Activated CD8-positive, alpha-beta memory T cell treated with anti-CD3 and anti-CD28 coated beads, Interleukin-2, amount 10 ng/mL, durations not matched to agents 7 days and 5 days (primary cell): ENCODE measurements at places on chromosomes 1 and 21. TPM values are rescaled to one million over a fixed set of nuclear protein-coding genes. Genes with fewer than 3 reads are reported as not detected.

- H3K36me3 ChIP-seq: no peaks in the 10 kb centered on the region
- no peak overlapping the region for H3K27ac ChIP-seq
- no peak for DNase-seq
- H3K4me3 ChIP-seq: no peak overlapping the region
- H3K27me3 ChIP-seq: peaks cover 42% of the 10 kb centered on the region
These were observed 10.9 kb upstream of the SAMD11 start for GRCh38 chr1:912740-913301.

TMEM82 gene
- total RNA-seq: not detected

- H3K4me1 ChIP-seq: peaks cover 31% of the 10 kb centered on the region
- H3K27me3 ChIP-seq: no peaks in the 10 kb centered on the region
- no peaks in the 10 kb centered on the region for H3K36me3 ChIP-seq
- H3K27ac ChIP-seq: no peak overlapping the region
These were observed 187.1 kb downstream of the HIVEP3 start for GRCh38 chr1:41731516-41732030.

- no peak overlapping the region for H3K27ac ChIP-seq
- H3K27me3 ChIP-seq: peaks cover 40% of the 10 kb centered on the region
- no peaks in the 10 kb centered on the region for H3K36me3 ChIP-seq
- no peak overlapping the region for H3K4me3 ChIP-seq
- no peak for DNase-seq
- peaks cover 4% of the 10 kb centered on the region for H3K4me1 ChIP-seq
These were observed 33.7 kb upstream of the KIRREL1 start for GRCh38 chr1:157959750-157960149.

DNA sequence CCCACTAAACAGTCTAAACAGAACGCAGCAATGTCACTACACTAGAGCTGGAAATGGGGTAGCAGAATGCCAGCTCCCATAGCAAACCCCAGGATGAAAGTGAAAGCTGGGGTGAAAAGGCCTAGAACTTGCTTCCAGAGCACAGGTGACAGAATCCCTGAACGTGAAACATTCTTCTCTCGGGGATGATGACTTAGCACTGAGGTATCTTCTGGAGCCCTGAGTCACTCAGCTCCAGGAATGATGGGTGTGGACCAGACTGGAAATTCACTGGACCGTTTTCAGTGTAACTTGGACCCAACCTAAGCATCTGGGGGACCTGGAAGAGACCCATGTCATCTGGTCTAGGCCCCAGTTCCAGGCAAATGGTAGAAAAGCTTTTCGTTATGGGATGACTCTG is 108.9 kb downstream of the CDC7 start:
- no peak overlapping the region for H3K27ac ChIP-seq
- no peaks in the 10 kb centered on the region for H3K27me3 ChIP-seq
- H3K4me1 ChIP-seq: no peaks in the 10 kb centered on the region

GRCh38 chr1:67825591-67825990 is 7.7 kb downstream of the GNG12 start:
- H3K27ac ChIP-seq: no peak overlapping the region
- peaks cover 31% of the 10 kb centered on the region for H3K27me3 ChIP-seq
- H3K4me1 ChIP-seq: no peaks in the 10 kb centered on the region
- no peak overlapping the region for H3K4me3 ChIP-seq
- no peak for DNase-seq

GRCh38 chr1:177010211-177010825 is 154.2 kb downstream of the ASTN1 start:
- H3K27ac ChIP-seq: no peak overlapping the region
- H3K36me3 ChIP-seq: no peaks in the 10 kb centered on the region
- H3K4me3 ChIP-seq: no peak overlapping the region
- no peak for DNase-seq
- H3K4me1 ChIP-seq: no peaks in the 10 kb centered on the region
- H3K27me3 ChIP-seq: no peaks in the 10 kb centered on the region

DNA sequence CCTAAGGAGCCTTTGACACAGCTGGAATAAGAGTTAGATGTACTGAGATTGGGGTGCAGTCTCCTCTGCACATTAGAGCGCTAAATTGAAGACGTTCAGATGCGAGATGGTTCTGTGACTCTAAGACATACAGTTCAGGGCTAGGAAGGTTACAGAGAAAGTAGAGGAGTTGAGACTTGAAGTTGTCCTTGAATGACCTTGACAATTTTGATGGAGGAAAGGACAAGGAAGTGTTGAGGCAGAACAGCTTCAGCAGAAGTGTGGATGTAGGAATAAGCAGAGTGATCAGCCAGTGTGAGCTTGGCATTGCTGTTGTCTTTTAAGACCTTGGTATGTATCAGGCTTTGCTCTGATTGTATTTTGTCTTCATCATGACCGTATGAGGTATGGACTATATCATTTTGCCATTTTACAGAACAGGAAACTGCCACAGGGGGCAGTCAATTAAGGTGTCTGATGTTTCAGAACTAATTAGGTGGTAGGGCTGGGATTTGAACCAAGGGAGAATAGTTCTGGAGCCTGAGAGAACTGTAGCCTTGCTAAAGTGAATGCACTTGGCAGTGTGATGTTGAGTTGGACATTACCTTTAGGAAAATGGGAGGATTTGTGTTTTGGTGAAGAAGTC is 9.2 kb downstream of the TTF2 start:
- H3K4me1 ChIP-seq: peaks cover 45% of the 10 kb centered on the region
- H3K27ac ChIP-seq: peak overlapping the region; percentile 2
- peaks cover 47% of the 10 kb centered on the region for H3K36me3 ChIP-seq
- H3K4me3 ChIP-seq: no peak overlapping the region
- no peaks in the 10 kb centered on the region for H3K27me3 ChIP-seq

DNA sequence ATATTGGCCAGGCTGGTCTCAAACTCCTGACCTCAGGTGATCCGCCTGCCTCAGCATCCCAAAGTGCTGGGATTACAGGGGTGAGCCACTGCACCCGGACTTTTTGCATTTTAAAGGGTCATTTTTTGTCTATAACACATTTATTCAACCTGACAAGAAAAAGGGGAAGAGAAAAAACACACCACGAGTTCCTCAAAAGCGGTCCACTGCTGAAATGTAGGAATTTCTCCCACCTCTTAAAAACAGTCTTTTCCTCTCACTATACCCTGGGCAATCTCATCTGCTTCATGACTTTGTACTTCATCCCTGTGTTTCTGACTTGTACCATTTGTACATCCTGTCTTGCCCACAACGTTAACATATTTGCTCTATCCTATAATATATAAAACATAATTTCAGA is 413.3 kb upstream of the PTBP2 start:
- H3K27ac ChIP-seq: no peak overlapping the region
- no peaks in the 10 kb centered on the region for H3K4me1 ChIP-seq
- H3K27me3 ChIP-seq: no peaks in the 10 kb centered on the region
- no peaks in the 10 kb centered on the region for H3K36me3 ChIP-seq

GRCh38 chr1:235343726-235344125 is 15.4 kb downstream of the GGPS1 start:
- peaks cover 24% of the 10 kb centered on the region for H3K36me3 ChIP-seq
- H3K4me3 ChIP-seq: no peak overlapping the region
- H3K27ac ChIP-seq: no peak overlapping the region
- H3K27me3 ChIP-seq: no peaks in the 10 kb centered on the region

DNA sequence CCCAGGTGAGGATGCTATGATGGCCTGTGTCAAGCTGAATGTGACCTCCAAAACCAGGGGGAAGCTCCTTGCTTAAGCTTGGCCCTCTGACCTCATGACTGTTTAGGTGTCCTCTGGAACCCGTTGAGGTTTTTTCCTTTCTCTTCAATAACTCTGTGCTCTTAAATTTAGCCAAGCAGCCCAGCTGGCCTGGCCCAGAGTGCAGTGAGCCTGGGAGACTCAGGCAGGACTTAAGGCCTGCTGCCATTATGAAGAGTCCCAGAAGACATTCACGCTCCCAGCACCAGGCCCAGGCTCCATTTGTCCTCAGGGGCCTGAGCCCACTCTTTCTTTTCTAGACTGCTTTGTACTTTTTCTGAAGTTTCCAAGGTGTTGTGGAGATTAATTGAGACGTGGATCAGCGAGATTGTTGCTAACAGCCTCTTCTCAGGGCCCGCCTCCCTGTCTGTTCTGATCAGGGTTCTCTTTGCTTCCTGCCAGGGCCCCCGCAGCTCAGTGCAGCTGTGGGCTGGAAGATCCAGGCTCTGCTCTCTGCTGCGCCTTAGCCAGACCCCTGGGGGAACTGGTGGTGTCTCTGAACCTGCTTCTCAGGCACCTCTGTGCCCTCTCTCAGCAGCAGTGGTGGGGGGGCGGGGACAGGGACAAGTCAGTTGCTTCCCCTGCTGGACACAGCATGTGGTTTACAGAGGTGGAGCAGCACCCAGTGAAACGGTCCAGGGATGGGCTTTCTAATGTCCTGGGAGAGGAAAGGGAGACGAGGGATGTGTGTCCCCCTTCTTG is 124.2 kb downstream of the GRIK3 start:
- DNase-seq: peak; percentile 30
- no peak overlapping the region for H3K27ac ChIP-seq
- H3K4me1 ChIP-seq: no peaks in the 10 kb centered on the region
- H3K27me3 ChIP-seq: no peaks in the 10 kb centered on the region
- H3K36me3 ChIP-seq: no peaks in the 10 kb centered on the region

DNA sequence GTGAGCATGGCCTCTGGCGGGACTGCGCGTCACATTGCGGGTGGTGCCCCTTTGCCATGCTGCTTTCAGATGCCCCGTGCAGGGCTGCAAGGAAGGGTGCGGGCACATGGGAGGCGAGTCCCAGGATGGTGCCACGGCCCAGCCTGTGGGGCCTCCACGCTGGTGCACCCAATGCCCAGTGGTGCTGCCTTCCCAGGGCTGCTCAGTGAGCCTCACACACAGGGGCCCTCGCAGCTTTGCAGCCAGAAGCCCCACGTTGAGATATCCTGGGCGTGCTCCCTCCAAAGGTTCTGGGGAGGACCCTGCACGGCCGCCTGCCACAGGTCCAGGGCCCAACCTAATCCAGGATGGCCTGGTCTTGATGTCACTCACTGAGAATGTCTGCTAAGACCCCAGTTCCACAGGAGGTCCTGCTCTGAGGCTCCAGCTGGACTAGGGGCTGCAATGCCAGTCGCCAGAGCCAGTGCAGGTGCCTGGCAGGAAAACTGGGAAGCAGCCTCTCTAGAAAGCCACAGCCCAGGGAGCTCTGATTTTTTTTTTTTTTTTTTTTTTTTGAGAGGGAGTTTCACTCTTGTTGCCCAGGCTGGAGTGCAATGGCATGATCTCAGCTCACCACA is 34.1 kb upstream of the PRSS38 start:
- H3K27me3 ChIP-seq: peaks cover 6% of the 10 kb centered on the region
- peak; percentile 37 for DNase-seq
- H3K4me3 ChIP-seq: no peak overlapping the region
- H3K36me3 ChIP-seq: peaks cover 8% of the 10 kb centered on the region

GRCh38 chr1:48552420-48552819 is 80.4 kb upstream of the SPATA6 start:
- DNase-seq: no peak
- no peaks in the 10 kb centered on the region for H3K36me3 ChIP-seq
- H3K4me1 ChIP-seq: no peaks in the 10 kb centered on the region
- H3K4me3 ChIP-seq: no peak overlapping the region

- H3K4me1 ChIP-seq: no peaks in the 10 kb centered on the region
- H3K27ac ChIP-seq: no peak overlapping the region
These were observed 336.5 kb upstream of the ADGRL2 start for GRCh38 chr1:81463936-81464837.

AHDC1 gene
- total RNA-seq: 15.8 TPM

GRCh38 chr1:241715956-241716355 is 63.9 kb downstream of the WDR64 start:
- H3K36me3 ChIP-seq: no peaks in the 10 kb centered on the region
- no peak overlapping the region for H3K4me3 ChIP-seq
- H3K27ac ChIP-seq: no peak overlapping the region
- no peaks in the 10 kb centered on the region for H3K4me1 ChIP-seq
- DNase-seq: no peak

TNFRSF18 gene
- 156 TPM for total RNA-seq

CADM3 gene
- not detected for total RNA-seq

GRCh38 chr1:194067772-194068171 is 881.4 kb upstream of the B3GALT2 start:
- H3K27me3 ChIP-seq: no peaks in the 10 kb centered on the region
- no peak for DNase-seq
- no peak overlapping the region for H3K27ac ChIP-seq
- no peaks in the 10 kb centered on the region for H3K36me3 ChIP-seq

- no peak overlapping the region for H3K27ac ChIP-seq
- H3K36me3 ChIP-seq: peaks cover 46% of the 10 kb centered on the region
- H3K4me3 ChIP-seq: no peak overlapping the region
These were observed 15.1 kb downstream of the USP25 start for GRCh38 chr21:15744926-15745325.

GRHL3 gene
- total RNA-seq: not detected

DNA sequence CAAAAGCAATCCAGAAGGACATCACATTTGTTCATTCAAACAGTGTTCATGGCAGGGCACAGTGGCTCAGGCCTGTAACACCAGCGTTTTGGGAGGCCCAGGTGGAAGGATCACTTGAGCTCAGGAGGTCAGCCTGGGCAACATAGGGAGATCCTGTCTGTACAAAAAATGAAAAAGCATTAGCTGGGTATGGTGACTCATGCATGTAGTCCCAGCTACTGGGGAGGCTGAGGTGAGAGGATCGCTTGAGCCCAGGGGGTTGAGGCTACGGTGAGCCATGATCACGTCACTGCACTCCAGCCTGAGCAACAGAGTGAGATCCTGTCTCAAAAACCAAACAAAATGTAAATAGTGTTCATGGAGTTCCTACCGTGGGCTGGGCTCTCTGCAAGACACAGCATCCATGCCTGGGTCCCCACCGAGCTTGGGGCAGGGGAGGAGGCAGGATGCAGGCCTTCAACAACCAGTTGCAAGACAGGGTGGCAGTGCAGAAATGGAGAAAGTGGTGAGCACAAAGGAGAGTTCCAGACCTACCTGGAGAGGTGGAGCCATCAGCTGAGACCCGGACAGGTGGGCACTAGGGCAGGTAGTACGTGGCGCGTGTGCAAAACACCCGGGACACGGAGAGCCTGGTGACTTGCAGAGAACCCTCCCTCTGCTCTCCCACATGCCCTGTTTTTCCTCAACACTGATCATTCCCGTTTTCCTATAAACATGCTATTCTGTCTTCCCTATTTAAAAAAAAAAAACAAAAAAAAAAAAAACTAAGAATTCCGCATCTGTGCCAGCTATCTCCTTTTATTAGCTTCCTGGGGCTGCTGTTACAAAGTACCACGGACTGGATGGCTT is 138.9 kb downstream of the TOMM20 start:
- no peak overlapping the region for H3K4me3 ChIP-seq
- DNase-seq: no peak
- peaks cover 51% of the 10 kb centered on the region for H3K4me1 ChIP-seq
- H3K36me3 ChIP-seq: peaks cover 8% of the 10 kb centered on the region
- H3K27me3 ChIP-seq: no peaks in the 10 kb centered on the region

GRCh38 chr1:27436204-27437159 is 44.1 kb downstream of the GPR3 start:
- H3K36me3 ChIP-seq: peaks cover 1% of the 10 kb centered on the region
- H3K27ac ChIP-seq: peak overlapping the region; percentile 78
- H3K4me3 ChIP-seq: peak overlapping the region; percentile 5
- H3K27me3 ChIP-seq: no peaks in the 10 kb centered on the region
- peaks cover 49% of the 10 kb centered on the region for H3K4me1 ChIP-seq
- DNase-seq: no peak

DNA sequence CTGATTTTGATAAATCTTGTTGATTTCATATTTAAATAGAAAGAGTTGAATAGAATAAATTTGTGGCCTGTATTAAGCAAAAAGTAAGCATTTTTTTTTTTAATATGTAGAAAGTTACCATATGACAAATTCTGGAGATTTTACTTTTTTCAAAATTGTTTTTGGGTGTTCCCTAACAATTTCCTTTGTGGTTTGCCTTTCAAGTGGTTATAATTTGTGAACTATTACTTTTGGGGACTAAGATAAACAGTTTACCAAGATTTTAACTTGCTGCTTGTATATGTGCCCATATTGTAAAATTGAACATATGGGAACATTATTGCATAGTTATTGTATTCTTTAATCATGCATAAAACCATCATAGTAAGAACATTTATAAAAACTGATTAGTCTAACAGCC is 34.6 kb downstream of the SLC30A7 start:
- H3K36me3 ChIP-seq: peaks cover 55% of the 10 kb centered on the region
- peaks cover 29% of the 10 kb centered on the region for H3K4me1 ChIP-seq
- no peak overlapping the region for H3K27ac ChIP-seq
- DNase-seq: no peak
